Midbrain (tissue), 1 donor: ENCODE measurements at places on chromosomes 5 and 9.

DNA sequence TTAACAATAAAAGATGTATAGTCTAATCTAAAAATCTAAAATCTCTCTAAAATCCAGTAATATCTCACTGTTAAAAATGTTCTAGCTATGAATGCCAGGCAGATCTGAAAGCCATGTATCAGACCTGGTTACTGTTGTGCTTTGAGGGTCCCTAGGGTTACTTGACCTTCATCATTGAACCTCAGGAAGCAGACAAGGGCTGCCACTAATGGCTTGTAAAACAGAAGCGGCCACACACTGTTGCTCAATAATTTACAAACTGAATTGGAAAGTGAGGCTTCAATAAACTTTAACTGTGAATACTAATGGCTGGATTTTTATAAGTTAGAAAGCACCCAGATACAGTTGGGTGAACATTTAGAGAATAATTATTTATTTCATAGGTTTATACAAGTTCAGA is 198.0 kb upstream of the RPS23 start:
- DNase-seq: no peak

DNA sequence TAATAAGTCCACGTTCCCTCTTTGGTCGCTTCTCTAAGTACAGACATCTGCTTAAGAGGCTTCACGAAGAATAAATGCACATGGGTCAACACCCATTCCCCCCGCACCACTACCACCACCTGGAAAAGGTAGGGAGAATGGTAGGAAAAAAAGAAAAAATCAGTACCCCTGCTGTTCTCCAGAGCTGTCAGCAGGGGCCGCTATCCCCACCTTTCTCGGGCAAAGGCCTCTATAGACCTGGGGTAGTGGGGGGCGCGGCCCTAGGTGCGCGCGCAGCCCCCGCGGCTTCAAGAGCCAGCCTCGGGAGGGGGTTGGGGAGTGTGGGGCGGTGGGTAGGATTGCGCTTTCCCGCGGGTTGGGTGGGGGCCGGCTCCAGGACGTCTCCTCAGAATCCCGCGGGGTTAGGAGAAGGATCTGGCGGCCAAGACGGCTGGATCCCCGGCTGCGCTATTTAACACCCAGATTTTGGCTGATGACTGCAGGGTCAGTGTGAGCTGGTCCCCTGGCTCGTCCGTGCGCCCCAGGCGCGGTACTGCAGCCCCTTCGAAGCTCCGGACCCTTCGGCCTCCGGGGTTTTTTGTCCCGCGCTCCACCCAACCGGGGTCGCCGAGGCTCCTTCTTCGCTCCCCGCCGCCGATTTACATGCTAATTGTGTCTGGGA is 1.6 kb upstream of the SEMA6A start:
- DNase-seq: peak; percentile 78

- DNase-seq: no peak
Measured at GRCh38 chr5:94168151-94168550, 426.8 kb upstream of the POU5F2 start.

DNA sequence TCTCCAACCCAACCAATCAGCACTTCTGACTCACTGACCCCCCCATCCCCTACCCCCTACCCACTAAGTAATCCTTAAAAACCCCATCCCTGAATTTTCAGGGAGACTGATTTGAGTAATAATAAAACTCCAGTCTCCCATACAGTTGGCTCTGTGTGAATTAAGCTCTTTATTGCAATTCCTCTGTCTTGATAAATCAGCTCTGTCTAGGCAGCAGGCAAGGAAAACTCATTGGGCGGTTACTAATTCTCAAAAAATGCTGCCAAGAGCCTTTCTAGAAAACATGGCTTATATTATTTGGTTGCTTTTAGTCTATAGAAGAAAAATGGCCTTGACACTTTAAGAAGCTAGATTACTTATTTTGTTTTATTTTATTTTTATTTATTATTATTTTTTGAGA is 131.7 kb downstream of the SUSD1 start:
- DNase-seq: no peak

DNA sequence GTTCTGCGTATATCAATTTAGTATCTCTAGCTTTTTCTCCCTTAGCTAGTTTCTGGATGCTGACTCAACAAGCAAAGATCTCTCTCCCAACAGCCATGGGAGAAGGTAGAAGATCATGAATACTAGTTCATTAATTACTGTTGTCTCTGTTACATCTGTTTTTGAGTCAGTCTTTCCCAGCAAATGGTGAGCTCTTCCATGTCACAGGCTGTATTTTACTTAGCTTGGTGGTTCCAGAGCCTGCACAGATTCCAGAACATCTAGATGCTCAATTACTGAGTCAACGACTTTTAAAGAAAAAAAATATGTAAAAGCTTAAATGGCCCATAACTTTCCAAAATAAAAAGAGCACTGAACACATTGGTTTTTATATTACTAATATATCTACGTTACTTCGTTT is 307.2 kb downstream of the NSG2 start:
- DNase-seq: no peak

DNA sequence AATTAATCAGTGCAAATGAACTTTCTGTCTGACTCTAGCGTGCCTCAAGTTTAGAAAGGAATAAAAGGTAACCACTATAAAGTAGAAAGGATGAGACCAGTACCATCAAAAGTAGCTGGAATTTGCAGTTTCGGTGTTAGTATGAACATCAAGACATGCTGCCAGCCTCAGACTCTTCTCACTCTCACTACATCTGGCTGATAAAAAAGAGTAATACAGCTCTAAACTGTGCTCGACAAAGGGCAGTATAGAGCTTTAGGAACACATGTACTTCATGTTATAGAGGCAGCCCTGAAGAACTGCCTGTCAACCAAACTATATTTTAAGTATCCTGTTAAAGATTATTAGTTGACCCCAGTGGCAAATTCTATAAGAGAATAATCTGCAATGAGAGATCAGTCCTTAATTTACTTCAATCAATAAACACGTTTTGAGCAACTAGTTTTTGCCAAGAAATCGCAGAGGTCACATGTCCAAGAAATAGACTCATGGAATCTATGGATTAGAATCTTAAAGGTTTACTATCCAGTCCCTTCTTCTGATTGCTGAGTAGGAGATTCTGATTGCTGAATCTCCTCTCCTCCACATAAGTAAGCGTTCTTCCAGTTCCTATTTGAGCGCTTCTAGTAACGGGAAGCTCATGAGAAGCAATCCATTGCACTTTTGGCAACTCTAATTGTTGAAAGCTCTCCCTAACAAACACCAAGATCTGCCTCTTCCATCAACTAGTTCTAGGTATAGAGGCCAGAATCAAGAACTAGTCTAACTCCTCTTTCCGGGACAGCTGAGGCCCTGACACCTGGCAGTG is 941 bp downstream of the XPA start:
- peak; percentile 73 for DNase-seq

- DNase-seq: no peak
Measured at GRCh38 chr5:143111799-143112198, 291.7 kb downstream of the NR3C1 start.

DNA sequence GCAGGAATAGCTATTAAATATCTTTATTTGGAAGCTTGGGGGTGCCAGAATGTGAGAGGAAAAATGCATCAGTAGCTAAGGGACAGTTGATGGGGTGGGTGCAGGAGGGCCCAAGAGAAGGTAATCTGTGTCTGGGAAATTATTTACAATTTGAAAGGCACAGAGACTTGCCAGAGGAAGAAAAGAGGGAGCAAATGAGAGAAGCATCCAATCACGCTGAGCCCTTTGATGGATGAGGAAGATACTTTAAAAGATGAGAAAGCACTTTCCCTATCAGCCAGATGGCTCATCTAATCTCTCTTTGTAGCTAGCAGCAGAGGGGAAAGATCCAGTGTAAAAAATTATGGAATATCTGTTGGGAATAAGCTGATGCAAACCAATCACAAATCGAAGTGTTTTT is 57.0 kb upstream of the ABCA1 start:
- no peak for DNase-seq

- DNase-seq: no peak
Measured at GRCh38 chr9:85452841-85453240, 288.9 kb downstream of the AGTPBP1 start.

- DNase-seq: peak; percentile 47
Measured at GRCh38 chr9:133888809-133889491, 103.2 kb downstream of the VAV2 start.

GRCh38 chr9:131982671-131983239 is 96.9 kb downstream of the MED27 start:
- no peak for DNase-seq

DNA sequence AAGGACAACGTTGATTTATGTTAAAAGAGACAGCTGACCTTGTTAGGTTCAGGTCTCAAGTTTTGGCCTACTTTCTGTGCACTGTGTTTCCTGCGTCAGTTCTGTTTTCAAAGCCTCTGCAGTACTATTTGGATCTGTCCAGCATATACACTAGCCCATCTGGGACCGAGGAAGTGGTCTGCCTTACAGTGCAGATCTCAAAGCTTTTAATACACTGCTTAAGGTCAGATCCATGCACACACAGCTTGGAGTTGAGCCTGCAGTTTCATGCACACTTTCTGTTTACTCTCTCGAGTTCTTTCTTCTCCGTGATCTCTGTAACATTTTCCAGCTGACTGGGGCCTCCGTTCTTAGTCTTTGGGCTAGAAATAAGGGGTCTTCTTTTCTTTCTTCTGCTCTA is 24.1 kb downstream of the CARTPT start:
- DNase-seq: peak; percentile 2

DNA sequence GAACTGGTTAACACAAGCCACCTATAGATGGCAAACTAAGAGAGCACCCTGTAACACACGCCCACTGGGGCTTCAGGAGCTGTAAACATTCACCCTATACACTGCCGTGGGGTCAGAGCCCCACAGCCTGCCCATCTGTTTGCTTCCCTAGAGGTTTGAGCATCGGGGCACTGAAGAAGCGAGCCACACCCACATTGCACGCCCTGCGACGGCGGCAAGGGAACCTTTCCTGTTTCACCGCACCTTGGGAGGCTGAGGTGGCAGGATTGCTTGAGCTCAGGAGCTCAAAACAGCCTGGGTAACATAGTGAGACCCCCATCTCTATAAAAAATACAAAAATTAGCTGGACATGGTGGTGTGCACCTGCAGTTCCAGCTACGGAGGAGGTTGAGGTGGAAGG is 76.6 kb downstream of the HRH2 start:
- DNase-seq: no peak

GRCh38 chr5:136133222-136133921 is 727 bp downstream of the SMAD5 start:
- peak; percentile 14 for DNase-seq

DNA sequence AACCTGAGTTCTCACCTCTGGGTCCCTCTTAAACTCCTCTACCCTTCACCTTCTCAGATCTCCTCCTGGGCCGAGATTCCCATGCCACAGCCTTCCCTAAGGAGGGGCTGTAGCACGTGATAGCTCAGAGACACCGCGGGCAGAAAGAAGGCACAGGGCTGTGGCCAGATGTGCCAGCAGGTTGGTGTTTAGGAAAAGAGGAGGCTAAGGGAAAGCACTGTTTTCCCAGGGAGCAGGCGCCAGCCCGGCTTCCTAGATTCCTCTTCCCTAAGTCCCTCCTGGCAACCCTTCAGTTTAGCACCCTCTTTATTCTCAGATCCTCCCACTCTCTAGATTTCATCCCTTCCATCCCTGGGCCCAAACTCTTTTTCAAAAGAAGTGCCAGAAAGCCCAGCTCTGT is 59.4 kb upstream of the CCNG1 start:
- no peak for DNase-seq

- DNase-seq: no peak
Measured at GRCh38 chr9:109198736-109199382, 31.8 kb upstream of the FRRS1L start.
